Chondrocyte (in vitro differentiated cells): ENCODE measurements at places on chromosomes 13 and 19. TPM values are rescaled to one million over a fixed set of nuclear protein-coding genes. Genes with fewer than 3 reads are reported as not detected.
A peak's percentile ranks its signal among the peaks of the same experiment; 100 is the strongest.

- no peak for DNase-seq
Measured at GRCh38 chr19:3665681-3666544, 34.4 kb downstream of the PIP5K1C start.

CYP4F11 gene
- total RNA-seq: not detected in 3 replicates

WTIP gene
- 32.8 to 45.9 TPM (median 41.6 TPM) in 3 replicates for total RNA-seq

KRTDAP gene
- not detected in 3 replicates for total RNA-seq

GRCh38 chr19:28542394-28543243 is 670.3 kb downstream of the UQCRFS1 start:
- no peak for DNase-seq

GRCh38 chr13:27975564-27976361 is 6.6 kb upstream of the CDX2 start:
- peak; percentile 83 for DNase-seq

DNA sequence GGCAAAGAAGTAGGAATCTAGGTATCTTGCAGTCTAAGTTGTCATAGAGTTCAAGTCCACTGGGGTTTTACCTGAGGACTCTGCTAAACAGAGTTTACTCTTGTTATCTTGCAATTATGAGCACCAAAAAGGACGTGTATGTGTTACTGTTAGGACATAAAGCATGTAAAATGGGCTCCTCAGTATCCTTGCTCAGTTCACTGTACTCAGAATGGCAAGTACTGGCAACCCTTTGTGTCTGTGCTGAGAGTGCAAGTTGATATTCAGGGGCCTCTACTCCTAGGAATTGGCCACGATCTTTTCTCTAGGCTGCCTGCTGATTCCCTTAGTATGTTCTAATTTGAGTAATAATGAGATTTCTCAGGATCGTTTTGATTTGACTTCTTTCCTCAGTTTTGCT is 13.3 kb downstream of the TDRD3 start:
- no peak for DNase-seq

GIPR gene
- 0.41 to 2.4 TPM (median 1.3 TPM) in 3 replicates for total RNA-seq

CYP4F22 gene
- total RNA-seq: not detected in 3 replicates

GRCh38 chr13:28573595-28574373 is 78.9 kb upstream of the FLT1 start:
- DNase-seq: no peak
